ENCODE measurements at places on chromosomes 2 and 18.

GRCh38 chr18:8699948-8700347, 5.4 kb upstream of the MTCL1 start:
- no peak for DNase-seq

DNA sequence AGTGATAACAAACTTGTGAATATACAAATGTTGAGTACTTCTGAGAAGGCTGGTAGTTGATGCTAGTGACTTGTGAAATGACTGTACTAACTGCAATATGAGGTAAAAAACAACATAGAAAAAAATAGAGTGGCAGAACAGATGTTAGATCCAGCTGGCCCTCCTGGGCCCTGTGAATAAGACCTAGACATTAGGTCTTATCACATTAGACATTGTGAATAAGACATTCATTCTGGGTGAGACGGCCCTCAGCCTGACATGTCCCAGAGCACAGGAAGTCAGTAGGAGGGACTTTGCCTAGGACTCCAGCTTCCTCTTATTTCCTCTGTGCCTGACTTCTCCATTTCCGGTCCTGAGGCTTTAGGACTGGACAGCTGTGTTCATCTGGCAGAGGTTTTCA, 22.9 kb downstream of the DOK1 start:
- DNase-seq, result no peak

DNA sequence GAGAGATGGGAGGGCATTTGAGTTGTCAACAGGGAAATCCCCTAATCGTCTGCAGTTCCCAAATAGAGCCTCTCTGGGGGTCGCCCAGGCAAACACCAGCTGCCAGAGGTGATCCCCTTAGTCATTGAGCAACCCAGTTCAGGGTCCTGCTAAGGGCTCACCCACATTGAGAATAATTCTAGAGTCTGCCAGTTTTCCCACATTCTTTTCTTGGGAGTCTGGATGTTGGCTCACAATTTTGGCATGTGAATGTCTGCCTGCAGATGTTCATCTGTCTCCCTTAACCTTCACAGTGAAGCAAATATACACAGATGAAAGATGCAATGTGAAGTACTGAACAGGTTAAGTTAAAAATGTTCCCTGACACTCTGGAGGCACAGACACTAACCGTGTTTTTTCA, 11.4 kb upstream of the SMIM21 start:
- no peak for DNase-seq

DNA sequence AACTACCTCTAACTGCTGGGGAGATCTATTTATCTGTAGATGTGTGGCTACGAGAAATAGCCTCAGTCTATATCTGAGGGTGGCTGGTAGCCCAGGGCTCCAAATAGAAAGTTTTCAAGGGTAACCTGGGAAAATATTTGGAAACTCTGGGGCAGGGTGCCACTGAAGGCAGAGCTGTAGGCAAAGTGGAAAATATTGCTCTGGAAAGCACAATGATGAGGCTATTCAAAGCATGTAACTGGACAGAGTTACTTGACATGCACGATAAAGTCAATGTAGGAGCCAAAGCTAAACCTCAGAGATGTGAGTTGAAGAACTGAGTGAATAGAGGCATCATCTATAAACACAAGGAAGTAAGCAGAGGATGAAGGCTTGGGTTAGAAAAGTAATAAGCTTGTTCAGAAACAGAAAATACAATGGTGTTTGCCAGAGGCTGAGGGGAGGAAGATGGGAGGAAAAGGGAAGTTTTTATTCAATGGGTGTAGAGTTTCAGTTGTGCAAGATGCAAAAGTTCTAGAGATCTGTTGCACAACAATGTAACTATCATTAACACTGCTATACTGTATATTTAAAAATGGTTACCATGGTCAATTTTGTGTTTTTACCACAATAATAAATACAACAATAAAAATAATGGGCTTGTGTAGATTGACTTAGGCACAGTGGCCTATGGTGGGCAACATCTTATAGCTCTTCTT, 171.6 kb downstream of the MBD2 start:
- no peak for DNase-seq

DNA sequence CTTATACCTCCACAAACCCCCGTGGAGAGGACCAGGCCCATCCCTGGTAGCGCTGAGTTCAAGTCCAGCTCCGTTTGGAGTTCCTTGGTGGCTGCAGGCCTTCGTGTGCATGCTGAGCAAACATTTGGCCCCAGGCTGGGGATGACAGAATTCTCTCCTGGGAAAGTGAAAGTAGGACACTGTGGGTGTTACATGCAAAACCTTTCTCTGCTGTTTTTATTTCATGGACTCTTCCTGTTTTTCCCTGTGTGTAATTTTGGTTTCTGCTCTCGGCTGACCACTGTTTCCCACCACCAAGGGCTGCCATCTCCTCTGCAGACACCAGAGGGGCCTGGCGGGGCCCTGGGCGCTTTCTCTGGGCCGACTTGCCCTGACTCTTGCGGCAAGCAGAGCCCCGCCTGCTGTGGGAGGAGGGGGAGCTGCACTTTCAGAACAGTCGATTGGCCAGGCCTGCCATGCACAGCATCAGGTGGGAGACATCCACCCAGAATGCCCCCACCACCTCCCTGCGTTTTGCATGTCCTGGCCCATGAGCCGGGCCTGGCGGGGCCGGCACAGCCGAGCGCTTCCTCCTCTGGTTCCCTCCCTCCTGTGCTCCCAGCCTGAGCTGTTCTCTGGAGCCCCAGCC, 102.4 kb downstream of the CABLES1 start:
- DNase-seq, result no peak

DNA sequence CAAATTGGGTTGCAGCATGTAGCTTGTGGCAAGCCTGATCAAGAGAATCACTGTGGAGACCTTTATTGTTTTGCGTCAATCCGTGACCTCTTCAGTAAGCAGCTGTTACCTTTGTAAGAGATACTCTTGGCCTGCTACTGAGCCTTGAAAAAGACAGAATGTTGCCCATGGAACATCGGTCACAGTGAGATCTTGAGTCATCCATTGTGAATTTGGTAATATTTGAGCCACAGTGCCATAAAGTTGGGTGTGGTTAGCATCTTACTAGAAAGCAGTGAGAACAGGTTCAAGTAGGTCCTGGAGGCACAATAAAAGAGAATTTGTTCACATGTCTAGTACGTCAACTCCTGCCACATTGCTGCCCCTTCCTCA, 12.7 kb upstream of the EFR3B start:
- no peak for DNase-seq

DNA sequence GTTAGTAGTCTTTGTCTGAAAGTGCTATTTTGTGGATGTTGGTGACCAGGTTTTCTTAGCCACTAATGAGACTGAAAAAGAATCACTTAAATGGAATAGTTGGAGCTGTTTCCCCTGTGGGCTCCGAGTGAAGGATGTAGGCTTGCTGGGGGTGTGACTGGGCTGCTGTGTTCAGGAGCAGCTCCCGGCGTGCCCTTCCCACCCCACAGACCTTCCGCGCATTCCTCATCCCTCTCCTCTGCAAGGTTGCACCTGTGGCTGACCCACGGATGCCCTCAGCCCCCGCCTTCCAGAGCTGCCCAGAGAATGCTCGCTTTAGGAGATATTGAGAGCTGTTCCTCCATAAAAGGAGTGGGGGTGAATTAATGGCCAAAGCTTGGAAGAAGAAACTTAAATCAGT, 174.3 kb downstream of the LDLRAD4 start:
- no peak for DNase-seq

DNA sequence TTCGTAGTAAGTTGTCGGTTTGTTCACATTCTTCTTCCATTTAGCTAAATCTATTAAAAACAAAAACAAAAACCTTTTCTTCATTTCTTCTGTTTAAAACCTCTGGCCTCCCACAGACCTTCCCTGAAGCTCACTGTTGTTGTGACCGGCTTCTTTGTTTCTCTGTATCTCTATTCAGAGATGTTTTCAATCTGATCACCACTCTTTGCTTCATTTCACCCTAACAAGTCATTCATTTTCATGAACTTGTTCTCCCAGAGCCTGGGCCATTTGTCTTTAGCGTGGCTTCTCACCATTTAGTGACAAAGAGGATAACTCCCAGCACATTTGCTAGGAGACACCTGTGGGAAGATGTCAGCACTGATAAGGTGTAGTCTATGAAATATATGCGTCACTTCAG, 794.2 kb downstream of the ERBB4 start:
- no peak for DNase-seq

GRCh38 chr2:200329798-200330197, 23.3 kb downstream of the SPATS2L start:
- no peak for DNase-seq

- no peak for DNase-seq
Observed at GRCh38 chr18:32308493-32309120, 118.8 kb downstream of the MEP1B start.

GRCh38 chr2:26317377-26318105, 28.4 kb upstream of the SELENOI start:
- DNase-seq, result no peak

DNA sequence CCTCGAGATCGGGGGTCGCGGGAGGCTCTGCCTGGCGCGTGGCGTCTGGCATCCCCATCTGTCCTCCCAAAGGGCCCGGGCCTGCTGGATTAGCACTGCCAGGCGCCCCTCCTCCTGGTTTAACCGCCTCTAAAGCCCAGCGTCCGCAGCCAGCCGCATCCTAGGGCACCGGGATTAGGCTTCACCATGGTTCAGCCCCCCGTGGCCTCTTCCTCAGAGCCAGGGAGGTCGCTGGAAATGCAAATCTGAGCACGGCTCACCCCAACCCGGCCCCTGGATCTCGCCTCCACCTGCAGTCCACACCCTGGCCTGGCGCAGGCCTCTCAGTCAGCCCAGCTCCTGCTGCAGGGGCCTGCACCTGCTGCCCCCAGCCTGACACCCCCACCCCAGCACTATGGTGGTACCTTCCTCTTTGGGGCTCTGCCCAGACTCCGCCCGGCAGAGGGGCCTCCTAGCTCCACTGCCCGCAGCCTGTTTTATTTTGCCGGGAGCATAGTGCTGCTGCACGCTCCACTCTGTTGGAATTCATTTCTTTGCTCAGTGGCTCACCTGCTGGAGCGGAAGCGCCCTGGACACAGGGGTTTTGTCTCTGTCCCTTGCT, 13.2 kb downstream of the PRELID3A start:
- DNase-seq, result no peak

- DNase-seq, result no peak
Observed at GRCh38 chr2:113887009-113887792, 2.7 kb upstream of the ACTR3 start.

DNA sequence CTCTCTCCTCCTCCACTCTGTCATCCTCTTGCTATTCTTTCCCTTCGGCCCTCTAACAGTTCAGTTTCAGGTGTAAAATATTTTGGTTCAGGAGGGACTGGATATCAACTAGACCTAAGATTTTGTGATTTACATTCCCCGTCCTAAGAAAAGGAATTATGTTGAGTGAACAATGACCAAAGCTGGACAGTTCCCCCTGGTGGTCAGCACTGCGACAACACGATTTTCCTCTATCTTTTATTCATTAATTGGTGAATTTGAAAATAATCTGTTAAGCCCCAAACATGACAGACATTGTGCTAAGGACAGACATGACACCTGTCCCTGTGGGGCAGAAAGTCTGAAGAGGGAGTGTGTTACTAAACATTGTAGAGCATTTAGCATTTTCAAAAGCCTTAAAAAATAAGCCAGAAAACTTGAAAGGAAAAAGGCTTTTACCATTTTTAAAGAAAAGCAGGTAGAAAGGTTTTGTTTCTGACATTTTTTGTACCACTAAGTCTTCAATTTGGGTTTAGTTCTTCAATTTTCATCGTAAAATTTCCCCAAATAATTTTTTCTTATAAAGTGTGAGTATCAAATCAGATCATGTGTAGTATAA, 28.4 kb upstream of the GTF2A1L start:
- DNase-seq, result no peak

DNA sequence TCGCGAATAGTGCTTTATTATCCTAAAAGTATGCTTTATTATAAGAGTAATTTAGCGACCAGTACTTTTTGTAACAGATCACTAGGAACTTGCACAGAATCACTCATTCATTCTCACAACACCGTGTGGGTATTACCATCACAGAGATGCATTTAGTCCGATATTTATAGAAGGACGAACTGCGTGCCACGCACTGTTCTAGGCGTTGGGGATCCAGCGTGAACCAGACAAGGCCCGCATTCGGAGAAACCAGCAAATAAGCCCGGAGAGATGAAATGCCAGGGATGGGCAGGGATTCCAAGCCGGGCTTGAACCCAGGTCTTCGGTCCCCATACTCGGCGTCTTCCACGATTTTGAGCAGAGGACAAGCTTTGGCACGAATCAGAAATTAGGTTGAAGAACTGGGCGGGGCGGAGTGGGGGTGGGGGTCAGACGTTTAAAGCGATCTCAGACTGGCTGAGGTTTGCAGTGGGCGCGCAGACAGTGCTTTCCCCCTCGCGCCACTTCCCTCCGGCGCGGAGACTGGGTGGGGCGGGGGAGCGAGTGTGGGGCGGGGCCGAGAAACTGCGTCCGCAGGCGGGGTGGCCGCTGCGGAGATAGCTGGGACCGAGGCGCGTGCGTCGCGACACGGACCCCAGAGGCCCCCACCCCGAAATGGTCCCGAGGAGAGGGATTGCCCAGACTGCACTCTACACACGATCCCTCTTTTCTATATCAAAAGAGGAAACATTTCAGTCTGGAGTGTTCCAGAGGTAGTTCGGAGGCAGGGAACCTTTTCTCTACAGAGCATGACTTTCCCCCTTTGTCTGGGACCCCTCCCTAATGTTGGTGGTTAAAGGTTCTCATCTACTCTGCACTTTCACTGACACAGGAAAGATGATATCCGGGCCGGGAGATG, 1.1 kb upstream of the CXCR4 start:
- peak; percentile 15 for DNase-seq

- DNase-seq, result no peak
Observed at GRCh38 chr2:5392658-5393057, 299.5 kb upstream of the SOX11 start.

DNA sequence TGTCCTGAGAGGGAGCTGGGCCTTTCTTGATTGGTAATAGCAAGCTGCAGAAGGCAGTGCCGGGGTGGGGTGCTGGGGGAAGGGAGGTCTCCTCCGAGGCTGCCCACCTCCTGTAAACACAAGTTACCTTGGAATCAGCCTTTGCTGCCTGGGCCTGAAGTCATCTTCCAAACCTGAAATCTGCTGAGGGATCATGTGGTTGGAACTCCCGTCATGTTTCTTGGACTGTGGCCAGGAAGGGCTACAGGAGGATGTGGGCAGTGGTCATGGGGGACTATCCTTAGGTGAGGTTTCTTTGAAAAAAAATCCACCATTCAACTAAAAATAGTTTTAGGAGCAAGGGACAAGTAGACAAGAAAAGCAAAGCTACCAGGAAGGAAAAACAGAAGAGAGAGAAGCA, 74.2 kb downstream of the CDK15 start:
- no peak for DNase-seq

DNA sequence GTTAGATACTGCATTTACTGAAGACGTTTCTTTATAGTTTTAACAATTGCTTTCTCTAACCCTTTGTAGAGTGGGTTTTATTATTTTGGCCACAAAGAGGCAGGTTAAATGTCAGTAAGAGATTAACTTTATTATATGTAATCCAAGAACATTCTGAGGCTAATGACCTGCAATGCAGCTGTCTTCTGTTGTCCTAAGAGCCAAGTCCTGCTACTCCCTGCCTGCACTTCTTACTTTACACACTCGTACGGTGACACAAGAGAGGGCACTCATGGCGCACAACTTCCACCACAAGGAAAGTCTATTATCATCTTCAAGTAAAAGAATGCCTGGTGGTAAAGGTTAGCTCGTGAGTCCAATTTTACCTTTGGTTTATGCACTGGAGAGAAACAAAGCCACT, 471.0 kb upstream of the HNMT start:
- DNase-seq, result no peak
